ENCODE measurements at places on chromosomes 5 and 9.
A peak's percentile ranks its signal among the peaks of the same experiment; 100 is the strongest.

DNA sequence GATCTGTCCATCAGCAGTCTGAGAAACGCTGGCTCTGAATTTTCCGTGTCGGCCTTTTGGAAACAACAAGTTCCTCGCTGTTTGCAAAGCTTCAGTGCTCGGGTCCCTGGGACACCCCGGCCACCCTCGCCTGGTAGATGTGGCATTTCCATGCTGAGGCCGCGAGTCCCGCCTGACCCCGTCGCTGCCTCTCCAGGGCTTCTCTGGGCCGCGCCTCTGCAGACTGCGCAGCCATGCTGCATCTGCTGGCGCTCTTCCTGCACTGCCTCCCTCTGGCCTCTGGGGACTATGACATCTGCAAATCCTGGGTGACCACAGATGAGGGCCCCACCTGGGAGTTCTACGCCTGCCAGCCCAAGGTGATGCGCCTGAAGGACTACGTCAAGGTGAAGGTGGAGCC is 4.7 kb downstream of the NTNG2 start:
- DNase-seq = no peak

GRCh38 chr9:93051680-93052089 is 6.8 kb upstream of the SUSD3 start:
- DNase-seq = no peak

- peak; percentile 25 for DNase-seq
Measured at GRCh38 chr5:150624334-150625163, 15.9 kb upstream of the SYNPO start.

DNA sequence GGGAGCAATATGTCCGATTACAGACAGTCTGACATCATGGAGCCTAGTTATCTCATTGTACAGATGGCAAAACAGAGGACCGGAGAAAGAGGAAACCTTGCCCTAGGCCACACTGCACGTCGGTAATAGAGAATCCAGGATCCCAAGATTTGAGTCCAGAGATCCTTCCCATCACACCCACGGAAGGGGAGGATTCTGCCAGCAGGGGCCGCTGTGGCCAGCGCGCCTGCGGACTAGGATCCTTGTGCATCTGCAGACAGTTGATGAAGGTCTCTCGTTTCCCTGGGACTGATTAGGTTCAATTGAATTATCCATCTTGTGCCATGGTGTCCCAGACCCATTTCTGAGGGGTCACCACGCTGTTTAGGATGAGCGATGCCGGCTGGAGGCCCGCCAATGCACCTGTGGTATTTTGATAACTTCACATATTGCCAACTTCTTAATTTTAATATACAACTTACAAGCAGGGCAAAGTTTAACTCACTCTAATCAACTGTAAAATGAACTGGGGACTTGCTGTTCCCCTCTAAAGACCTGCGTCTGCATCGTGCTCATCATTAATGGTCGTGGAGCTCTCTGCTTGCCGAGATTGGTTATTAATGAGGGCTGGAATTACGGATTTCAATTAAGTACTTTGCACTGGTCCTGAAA is 592.7 kb upstream of the BRINP1 start:
- no peak for DNase-seq

GRCh38 chr5:31894141-31894540 is 255.2 kb downstream of the PDZD2 start:
- DNase-seq = no peak

GRCh38 chr5:10607023-10607665 is 43.3 kb downstream of the ANKRD33B start:
- DNase-seq = peak; percentile 71

DNA sequence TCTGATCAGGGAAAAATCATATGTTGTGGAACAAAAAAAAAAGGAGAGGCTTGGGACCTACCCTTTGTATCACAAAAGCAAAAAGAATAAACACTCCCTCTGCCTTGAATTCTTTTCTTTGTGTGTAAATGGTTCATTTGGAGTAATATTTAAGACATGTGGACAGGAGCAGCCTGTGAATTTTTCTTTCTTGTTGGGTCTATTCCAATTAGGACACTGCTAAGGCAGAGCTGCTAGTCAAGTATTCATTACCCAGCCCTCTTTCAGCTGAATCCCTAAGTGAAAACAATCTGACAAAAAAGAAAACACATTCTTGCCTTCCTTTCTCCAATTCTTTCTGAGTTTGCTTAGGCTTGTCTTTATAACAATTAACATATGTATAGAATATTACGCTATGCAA is 330.0 kb downstream of the EBF1 start:
- DNase-seq = no peak

DNA sequence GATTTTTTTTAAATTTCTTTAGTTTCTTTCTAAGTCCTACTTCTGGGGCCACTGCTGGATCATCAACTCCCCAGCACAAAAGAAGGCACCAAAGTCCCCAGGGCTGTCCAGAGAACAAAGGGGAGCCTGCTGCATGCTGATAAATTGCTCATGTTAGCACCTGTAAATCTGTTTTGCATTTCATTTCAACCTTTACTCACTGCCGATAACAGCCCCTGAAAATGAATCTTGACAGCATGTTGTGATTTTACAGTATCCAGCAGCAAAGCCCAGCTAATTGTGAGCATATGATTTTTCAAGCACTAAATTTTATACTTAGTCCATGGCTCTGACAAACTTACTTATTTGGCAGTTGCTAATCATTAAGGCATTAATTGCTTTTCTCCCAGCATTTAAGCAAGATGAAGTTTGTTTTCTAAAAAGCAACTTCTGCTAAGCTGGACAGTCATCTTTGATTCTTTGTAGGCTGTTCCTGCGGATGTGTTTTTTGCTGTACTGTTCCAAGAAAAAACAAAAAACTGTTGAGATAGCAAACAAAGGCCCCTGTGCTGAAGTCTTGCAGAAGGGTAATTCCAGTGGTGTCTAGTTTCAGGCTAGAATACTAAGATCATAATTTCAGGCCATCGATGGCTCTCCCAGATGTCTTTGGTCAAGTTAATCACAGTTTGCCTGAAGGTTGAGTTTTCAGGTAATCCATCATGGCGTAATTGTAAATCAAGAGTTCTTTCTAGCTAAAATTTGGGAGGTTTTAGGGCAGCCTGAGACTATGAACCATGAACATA is 73.1 kb upstream of the GAS1 start:
- no peak for DNase-seq

- no peak for DNase-seq
Measured at GRCh38 chr9:126592461-126592860, 21.3 kb upstream of the LMX1B start.

GRCh38 chr9:134494273-134494815 is 147.3 kb upstream of the COL5A1 start:
- no peak for DNase-seq

GRCh38 chr9:127092041-127092608 is 30.3 kb downstream of the ANGPTL2 start:
- DNase-seq = no peak

DNA sequence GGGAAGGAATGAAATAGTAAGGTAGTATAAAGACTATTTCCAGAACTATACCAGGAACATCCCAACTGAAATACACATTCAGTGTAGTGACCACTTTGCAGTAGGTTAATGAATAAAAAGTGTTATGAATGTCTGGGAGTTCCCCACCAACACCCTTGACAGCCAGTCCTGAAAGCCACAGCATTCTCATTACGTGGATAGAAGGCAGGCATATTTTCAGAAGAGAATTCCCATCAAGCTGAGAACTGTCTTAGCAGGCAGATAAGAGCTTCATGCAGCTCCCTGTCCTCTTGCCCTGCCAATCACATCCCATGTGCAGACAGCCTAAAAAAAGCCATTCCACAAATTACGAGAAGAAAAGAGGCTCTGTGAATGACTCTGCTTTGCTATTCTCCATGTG is 695.0 kb downstream of the DTWD2 start:
- no peak for DNase-seq

DNA sequence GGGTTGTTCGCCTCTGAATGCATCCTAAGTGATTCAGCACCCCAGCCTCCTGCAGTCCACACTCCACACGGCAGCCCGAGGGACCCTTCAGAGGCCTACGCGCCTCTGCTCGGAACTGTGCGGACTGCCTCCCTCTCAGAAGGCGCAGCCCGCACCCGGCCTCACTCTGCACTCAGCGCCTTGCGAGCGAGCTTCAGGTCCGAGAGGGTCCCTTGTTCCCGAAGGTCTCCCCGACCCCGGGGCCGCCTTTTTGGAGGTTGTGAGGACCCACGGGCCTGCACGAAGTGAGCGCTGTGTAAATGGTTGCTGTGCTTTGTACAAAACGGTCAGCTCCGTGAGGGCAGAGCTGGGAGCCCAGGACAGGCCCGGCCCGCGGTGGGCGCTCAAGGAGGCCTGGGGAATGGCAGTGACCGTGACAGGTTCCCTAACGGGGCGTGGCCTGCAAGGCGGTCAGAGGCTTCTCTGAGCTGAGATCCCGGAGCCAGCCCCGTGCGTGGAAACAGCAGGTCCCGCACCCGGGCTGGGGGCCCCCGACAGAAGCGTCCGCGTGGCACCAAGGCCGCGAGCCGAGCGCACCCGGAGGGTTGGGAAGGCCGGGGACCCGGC is 698 bp upstream of the CACNA1B start:
- no peak for DNase-seq

DNA sequence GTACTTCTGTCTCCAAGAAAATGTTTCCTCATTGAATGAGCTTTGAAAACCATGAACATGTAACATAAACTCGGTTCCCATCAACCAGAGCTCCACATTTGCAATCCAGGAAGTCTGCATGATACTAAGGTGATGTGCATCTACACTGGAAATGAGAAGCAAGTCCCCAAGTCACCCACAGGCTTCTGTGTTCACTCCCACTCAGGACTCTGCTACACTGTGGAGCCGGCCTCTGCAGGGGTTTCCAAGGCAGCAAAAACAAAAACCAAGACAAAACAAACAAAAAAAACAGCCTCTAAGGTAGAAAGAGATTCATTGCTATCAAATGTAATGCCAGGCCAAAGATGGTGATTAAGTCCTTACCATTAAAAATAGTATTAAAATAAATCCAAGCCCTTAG is 593.7 kb downstream of the IRX1 start:
- DNase-seq = no peak

DNA sequence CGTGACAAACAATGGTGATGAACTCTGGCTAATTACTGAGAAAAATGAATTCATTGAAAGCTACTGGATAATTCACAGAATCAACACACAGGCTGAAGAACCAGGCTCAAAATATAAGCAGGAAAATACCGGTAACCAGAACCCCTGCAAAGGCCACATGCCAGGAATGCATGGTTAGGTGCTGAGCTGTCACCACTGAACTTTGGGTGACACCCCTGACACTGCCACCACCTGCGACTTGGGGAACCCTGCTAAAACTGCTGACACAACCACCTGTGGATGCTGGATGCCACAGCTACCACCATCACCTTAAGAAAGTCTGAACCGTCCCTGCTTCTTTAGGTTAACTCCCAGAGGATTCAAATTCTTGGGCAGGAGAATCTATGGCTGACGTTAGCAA is 72.0 kb upstream of the NR4A3 start:
- no peak for DNase-seq

DNA sequence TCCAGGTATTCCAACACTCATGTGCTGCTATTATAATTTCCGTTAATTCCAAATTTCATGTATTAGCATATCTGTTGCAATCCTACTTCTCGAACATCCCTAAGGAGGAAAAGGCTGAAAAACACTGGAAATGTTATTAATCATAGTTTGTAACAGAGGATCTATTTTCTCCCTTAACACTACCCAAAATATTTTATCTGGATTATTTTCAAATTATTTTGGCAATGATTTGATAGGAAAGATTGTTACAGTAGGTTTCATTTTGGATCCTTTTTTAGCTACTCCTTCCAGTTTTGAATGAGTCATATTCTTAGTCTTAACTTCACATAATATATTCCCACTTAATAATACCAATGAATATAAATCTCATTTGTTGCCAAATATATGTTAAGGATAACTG is 13.9 kb upstream of the NAA35 start:
- no peak for DNase-seq

GRCh38 chr9:132849185-132849706 is 28.8 kb downstream of the AK8 start:
- no peak for DNase-seq

DNA sequence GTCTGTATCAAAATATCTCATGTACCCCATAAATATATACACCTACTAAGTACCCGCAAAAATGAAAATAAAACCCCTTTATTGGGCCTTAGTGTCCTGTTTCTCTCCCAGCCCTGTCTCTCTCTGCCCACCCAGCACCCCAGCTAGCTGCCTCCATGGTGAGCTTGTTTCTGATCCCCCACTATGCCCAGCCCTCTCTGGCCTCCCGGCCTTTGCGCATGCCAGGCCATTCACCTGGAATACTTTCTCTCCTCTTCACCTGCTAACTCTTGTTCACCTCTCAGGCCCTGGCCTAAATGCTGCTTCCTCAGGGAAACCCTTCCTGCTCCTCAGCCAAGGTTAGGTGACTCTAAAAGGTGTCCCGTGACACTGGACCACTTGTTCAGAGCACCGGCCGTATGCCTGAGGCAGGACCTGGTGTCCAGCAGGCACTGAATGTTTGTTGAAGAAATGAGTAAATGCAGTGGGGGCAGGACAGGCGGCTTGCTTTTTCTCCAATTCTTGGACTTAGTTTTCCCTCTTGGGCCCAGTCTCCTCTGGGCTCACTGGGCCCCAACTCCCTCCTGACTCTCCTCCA is 58.5 kb downstream of the PSD2 start:
- DNase-seq = no peak

GRCh38 chr9:23643656-23644258 is 182.3 kb downstream of the ELAVL2 start:
- DNase-seq = no peak

DNA sequence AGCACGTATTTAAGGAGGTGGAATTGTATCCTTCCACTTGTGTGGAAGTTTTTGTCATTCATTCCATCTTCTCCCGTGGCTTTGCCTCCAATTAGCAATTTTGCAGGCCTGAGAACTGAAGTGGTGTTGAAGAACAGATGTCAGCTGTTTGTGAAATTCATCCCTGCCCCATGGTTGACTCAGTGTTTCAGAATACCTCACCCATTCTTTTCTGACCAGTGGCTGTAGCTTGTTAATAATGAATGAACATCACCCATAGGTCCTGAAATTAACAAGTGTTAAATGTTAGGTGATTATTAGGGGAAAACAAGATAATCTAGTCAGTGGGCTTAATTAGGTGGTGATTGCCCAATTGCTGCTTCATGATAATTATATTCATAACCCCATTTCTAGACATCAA is 11.7 kb downstream of the ZNF462 start:
- no peak for DNase-seq

DNA sequence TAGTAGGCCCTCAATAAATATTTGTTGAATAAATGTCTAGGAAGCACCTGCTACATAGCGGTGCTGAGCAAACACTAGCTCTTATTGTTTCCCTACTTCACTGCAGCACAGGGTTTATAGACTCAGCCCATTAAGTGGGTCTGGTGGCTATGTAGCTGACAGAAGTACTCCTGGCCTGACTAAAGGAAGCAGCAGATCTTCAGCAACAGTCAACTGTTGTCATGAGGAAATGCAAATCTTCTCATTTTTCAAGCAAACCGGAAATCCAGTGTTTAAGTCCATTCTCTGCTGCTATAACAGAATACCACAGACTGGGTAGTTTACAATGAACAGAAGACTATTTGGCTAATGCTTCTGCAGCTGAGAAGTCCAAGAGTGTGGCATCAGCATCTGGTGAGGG is 2.8 kb upstream of the TEX10 start:
- DNase-seq = no peak

DNA sequence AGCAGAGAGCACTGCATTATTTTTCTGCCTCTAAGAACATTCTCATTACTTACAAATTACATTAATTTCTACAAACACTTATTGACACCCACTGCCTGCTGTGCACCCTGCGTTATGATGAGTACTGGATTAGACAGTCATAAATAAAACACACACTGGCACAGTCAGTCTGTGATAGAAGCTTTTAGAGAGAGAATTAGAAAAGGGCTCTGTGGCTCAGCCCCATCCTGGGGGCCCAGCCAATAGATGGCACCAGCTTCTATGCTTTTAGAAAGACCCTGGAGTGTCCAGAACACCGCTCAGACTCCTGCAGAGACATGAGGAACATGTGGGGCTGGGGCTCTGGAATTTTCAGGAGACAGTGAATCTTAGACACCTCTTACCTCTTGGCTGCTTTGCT is 61.0 kb upstream of the RAPGEF1 start:
- no peak for DNase-seq
